ENCODE measurements at places on chromosomes 12 and 14.

- DNase-seq = no peak
Measured at GRCh38 chr14:94483729-94484275, 7.8 kb upstream of the SERPINA9 start.

DNA sequence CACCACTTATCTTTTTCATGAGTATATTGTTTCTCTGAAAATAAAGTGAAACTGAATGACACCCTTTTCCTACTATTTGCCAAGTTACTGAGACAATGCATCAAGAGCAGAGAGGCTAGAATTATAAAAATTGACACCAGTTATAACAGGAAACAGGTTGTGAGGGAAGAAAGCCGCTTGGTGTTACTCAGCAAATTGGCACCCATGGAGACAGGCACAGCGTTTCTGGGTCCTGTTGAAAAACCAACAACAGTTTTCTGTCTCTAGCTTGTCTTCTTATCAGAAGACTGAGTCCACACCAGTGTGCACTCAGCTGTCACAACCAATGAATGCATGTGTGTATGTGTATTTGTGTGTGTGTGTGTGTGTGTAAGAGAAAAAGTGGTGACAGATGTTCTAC lies 267.7 kb downstream of the KCNH5 start:
- no peak for DNase-seq

DNA sequence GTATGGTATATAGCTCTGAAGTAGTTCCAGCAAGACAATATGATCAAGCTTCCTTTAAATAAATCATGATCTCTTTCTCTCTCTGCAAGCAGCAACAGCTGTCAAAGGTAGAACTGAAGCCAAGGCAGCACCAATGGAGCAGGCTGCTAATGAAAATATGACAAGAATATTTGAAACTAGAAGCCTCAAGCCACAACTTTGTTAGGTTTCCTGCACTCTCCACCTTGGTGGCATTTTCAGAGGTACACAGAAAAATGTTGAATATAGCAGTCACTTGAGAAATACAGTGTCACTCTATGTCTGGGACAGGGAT lies 43.8 kb upstream of the PSMA6 start:
- no peak for DNase-seq

DNA sequence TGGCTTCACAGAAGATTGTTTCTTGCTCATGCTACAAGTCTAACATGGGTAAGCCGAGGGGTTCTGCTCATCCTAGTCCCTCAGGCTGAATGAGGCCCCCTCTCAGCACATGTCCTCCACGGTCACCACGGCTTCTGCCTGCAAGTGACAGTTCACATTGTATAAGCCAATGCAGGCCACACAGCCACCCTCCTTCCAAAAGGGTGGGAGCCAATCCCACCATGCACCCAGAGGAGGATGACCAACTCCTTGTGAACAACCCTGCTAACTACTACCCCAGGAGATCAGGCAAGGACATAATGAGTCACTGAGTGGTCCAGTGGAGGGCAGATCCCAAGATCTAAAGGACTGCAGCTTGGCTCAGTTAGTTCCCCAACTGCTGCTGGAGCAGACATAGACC lies 6.1 kb downstream of the SPRING1 start:
- no peak for DNase-seq

GRCh38 chr12:6062757-6063735 lies 61.4 kb downstream of the VWF start:
- DNase-seq = peak; percentile 57

- DNase-seq = no peak
Measured at GRCh38 chr14:90280096-90280495, 23.7 kb downstream of the PSMC1 start.

- no peak for DNase-seq
Measured at GRCh38 chr12:114414866-114415524, 9.1 kb upstream of the TBX5 start.

GRCh38 chr14:103520657-103521437 lies 1.8 kb downstream of the CKB start:
- peak; percentile 76 for DNase-seq

DNA sequence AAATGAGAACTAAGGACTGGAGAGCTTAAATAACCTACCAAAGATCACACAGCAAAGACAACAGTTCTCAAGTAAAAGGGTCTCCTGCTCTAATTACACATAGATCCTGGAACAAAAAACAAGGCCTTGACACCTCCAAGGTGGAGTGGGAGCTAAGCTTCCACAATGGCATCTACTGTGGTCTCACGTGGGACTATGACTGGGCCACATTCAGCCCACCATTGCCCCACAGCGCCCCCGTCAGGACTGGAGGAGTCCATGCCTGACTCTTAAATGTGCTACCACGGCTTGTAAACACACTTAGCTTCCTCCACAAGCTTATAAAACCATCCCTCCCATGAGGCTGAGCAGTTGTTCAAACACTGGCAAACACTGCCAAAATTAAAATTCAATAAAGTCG lies 88.5 kb downstream of the GCH1 start:
- no peak for DNase-seq

- DNase-seq = no peak
Measured at GRCh38 chr14:36619131-36619530, 36.7 kb upstream of the NKX2-8 start.

DNA sequence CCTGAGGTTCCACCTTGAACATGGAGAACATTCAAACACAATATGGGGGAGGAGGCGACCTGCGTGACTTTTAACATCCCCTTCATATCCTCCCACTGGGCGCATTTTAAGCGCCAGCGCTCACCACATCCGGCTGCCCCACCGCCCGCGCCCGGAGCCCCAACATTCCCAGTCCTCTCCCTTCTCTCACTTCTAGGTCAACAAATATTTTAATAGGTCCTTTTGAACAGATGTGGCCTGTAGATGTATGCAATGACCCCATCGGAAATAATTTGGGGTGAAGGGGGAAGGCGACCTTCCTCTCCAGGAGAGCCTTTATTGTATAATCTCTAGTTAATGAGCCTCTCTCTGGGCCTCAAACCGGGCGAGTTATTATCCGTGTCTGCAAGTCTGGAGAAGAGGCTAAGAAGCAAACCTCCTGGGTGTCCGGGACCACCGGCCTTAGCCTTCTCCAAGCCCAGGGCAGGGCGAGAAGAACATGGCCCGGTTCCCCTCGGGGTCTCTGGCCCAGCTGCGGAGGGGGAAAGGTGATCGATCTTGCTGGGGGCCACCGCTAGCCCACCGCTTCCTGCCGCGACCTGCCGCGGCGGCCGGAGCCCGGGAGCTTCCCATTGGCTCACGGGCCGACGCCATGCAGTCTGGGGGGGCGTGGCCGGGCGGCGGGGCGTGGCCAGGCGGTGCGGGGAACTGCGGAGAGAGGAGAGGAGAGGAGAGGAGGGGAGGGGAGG lies 83.2 kb upstream of the HMGA2 start:
- peak; percentile 84 for DNase-seq

- DNase-seq = no peak
Measured at GRCh38 chr12:110317911-110318310, 36.9 kb downstream of the ATP2A2 start.

DNA sequence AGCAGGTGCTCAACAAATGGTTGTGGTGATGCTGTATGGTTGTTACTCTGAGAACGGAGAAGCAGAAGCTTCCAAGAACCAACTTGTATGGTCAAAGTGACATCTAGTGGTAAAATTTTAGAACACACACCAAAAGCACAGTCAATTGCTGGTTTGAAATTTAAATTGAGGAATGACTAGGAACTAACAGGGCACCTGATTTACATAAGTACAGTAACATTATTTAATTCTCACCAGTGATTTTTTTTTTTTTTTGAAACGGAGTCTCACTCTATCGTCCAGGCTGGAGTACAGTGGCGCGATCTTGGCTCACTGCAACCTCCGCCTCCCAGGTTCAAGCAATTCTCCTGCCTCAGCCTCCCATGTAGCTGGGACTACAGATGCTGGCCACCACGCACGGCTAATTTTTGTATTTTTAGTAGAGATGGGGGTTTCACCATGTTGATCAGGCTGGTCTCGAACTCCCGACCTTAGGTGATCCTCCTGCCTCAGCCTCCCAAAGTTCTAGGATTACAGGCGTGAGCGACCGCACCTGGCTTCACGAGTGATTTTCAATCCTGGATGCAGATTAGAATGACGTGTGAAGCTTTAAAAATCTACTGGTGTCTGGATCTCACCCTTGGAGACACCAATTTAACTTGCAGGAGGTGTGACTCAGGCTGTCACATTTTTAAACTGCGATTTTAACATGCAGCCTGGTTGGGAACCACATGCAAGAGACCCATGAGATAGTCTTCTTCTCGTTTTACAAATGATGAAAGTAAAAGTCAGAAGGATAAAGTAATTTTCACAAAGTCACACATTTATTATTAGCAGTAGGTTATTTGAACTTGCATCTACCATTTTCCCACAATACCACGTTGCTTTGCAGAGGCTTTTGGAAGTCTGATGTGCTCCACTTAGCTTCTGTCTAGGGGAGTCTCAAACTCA lies 14.1 kb upstream of the NUMB start:
- peak; percentile 78 for DNase-seq

GRCh38 chr12:92146497-92147224 lies 1.0 kb upstream of the BTG1 start:
- DNase-seq = no peak

- peak; percentile 26 for DNase-seq
Measured at GRCh38 chr12:107079172-107080011, 14.0 kb downstream of the CRY1 start.

- DNase-seq = no peak
Measured at GRCh38 chr14:44291366-44291915, 215.6 kb downstream of the FSCB start.

DNA sequence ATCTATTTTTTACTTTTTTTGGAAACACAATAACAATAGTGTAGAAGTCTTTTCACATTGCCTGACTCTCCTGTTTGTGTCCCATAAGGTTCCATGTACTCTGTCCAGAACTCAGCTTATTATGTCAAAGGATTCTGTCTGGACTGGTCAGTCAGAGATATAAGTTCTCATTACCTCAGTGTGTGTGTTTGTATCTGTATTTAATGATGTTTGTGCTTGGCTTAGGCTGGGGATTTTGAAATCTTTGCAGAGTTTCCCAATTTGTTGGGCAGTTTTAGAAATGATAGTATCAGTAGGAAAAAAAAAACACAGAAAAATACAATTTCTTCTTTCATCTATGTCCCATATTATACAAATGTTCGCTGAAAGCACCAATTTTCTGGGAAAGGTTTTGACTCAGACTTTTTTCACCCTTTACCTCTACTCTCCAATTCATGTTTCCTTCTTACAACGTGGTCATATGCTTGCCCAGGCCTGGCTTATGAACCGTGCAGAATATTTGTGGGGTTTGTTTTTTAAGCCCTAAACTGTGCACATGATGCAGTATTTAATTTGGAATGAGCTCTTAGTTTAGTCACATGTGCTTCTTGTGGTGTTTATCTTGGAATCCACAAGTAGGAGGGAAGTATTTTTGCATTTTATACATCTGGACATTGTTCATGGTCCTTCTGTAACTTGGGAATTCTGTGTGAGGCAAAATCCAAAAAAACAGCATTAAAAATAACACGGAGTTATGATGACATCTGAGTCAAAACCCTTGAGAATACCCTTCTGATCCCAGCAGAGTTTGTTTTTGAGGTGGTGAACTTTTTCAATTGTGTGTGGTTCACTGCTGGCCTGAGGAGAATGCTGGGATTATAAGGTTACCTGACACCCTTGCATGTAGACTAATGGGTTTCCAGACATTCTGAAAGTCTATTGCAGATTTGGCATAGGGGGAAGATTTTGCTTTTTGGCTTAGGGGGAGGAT lies 121.2 kb downstream of the RAD51B start:
- DNase-seq = no peak

GRCh38 chr12:71947645-71948105 lies 9.0 kb downstream of the TPH2 start:
- DNase-seq = peak; percentile 99

GRCh38 chr14:100313464-100314230 lies 7.4 kb upstream of the SLC25A29 start:
- no peak for DNase-seq

- DNase-seq = no peak
Measured at GRCh38 chr14:35435177-35435576, 30.6 kb upstream of the NFKBIA start.

DNA sequence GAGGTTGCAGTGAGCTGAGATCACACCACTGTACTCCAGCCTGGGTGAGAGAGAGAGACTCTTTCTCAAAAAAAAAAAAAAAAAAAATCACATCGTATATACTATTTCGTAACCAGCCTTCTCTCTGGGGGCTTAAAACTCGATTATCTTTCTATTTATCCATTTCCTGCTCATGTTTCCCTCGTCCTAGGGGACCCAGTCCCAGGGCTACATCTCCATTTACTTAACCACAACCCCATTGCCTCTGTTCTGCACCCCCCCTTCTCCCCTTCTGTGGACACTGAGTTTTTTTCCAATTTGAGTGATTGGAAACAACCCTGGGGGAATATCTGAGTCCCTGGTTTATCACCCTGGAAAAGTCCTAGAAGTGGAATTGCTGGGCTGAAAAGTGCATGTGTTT lies 36.2 kb upstream of the YY1 start:
- no peak for DNase-seq

Data from NCI-H526 (cell line).